ENCODE measurements at places on chromosomes 16 and 17.

- DNase-seq: no peak
Observed at GRCh38 chr17:39755554-39756379, 18.0 kb downstream of the GRB7 start.

DNA sequence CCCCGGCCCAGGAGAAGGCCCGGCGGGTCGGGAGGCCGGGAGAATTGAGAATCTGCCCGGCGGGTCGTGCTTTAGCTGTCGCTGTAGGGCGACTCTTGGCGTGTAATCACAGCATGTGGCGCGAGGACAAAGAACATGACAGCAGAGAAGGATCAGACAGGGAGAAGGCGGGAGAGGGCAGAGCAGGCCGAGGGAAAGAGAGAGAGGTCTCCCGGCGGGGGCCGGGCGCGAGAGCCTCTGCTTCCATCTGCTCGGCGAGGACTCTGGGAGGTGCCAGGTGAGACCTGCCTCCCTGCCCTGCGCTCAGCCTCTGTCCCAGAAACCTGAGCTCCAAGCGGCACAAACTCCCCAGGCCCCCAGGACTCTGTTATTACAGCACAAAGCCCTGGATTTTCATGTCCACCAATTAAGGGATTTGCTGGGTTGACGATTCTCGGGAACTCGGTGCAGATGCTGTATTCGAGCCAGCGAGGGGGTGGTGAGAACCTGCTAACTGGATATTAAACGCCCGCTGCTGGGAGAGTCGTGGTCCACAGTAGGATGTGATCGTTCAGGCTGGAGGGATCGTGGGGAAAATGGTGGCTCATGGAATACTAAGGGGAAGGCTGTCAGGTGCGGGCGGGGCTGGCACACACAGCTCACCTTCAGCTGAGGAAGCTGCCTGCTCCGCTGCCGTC, 172.0 kb upstream of the CIBAR2 start:
- no peak for DNase-seq

DNA sequence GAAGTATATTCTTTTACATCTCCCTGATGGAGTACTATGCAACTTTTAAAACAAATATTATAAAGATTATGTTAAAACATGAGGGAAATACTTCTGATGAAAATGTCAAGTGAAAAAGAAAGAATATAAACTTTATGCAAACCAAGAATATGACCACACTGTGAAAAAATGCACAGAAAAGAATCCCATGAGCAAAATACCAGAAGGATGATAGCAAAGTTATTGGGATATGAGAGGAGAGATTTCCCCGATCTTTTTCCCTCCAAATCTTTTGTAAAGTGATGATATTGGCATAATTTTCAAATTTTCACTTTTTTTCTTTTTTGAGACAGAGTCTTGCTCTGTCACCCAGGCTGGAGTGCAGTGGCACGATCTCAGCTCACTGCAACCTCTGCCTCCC, 36.6 kb upstream of the SMURF2 start:
- no peak for DNase-seq

GRCh38 chr17:64117981-64118979, 11.7 kb downstream of the ERN1 start:
- DNase-seq: no peak

GRCh38 chr17:50866950-50867362, 802 bp upstream of the TOB1 start:
- peak; percentile 37 for DNase-seq

DNA sequence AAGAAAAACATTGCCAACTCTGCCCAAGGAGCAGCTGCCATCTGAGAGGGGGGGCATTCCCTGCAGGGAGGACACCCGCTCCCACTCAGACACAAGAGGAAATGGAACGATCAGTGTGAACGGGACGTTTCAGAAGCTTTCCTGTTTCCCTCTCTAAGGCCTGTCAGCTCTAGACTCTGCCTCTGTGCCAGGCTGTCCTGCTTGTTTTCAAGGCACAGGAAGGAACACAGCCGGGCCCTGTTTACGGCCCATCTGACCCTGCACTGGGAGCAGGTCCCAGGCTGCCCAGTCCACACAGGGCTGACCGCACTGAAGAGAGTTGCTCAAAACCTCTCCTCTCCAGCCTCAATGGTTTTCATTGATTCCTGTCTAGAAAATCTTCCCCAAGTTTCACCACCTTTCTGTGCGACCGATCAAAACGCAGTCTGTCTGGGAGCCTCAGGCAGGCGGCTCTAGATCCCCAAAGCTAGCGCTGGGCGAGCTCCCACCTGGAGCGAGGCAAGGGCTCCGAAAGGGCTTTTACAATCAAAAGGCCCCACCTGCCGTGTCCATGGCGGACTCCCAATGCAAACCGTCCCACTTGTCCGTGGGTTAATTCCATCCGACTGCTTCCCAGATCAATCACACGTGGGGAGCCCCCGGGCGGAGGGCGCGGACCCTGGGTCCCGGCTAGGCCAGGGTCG, 1.5 kb downstream of the PIEZO1 start:
- no peak for DNase-seq

GRCh38 chr17:74569020-74570003, 2.0 kb upstream of the CD300H start:
- no peak for DNase-seq
